ENCODE measurements at places on chromosomes 4 and X.

DNA sequence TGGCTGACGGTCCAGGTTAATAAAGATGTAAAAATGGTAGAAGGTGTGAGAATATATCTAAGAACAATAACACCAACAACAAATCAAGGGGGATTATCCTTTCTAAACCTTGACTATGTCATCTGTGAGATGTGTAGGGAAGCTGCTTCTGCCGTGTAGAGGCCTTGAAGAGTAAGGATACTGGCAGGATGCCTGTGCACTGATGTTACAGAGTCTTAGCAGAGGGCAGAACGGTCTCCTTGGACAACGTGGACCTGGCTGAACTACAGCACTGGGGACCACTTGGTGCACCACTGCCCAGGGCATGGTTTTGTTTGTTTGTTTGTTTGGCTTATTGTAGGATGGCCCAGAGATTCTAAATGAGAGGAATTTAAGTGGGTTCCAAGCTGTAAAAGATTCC is 33.5 kb downstream of the GPAT3 start:
- no peak for DNase-seq

GRCh38 chr4:77564231-77564630 is 41.4 kb upstream of the CXCL13 start:
- no peak for DNase-seq

GRCh38 chr4:128159967-128160366 is 98.9 kb downstream of the LARP1B start:
- DNase-seq = peak; percentile 11

DNA sequence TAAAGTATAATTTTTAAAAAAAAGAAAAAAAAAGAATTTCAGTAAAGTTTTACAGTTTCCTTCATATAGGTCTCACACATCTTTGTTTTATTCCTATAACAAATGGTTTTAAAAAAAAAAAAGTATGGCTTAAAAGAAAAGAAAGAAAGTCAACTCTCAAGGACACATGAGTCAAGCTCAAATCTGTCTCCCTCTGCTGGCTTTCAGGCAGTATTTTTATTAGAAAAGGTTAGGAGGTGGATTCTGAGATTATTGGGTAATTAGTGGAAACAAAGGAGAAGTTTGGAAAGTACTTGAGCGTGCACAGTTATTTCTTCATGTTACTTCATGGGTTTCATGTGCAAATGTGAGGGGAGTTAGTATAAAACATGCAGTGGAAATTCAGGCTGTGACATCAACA is 36.6 kb upstream of the BTC start:
- DNase-seq = no peak

GRCh38 chr4:84484236-84484635 is 14.9 kb downstream of the NKX6-1 start:
- DNase-seq = no peak

DNA sequence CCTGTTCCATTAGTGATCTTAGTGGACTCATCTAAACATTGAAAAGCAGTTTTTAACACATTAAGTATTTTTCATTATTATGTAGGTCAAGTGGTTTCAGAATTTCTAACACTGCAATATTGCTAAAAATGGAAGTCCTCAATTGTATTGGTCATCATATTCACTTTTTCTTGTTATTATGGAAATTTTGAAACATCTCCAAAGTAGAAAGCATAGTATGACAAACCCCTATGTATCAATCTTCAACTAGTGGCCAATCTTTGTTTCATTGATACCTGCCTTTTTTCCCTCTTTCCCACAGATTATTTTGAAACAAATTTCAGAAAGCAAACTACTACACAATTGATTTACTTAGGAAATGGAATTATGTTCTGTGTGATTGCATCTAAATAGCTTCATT is 14.5 kb upstream of the ABCG2 start:
- no peak for DNase-seq

GRCh38 chrX:38473701-38474100 is 87.6 kb upstream of the TSPAN7 start:
- no peak for DNase-seq

- no peak for DNase-seq
Observed at GRCh38 chr4:41232856-41233255, 18.5 kb upstream of the APBB2 start.

DNA sequence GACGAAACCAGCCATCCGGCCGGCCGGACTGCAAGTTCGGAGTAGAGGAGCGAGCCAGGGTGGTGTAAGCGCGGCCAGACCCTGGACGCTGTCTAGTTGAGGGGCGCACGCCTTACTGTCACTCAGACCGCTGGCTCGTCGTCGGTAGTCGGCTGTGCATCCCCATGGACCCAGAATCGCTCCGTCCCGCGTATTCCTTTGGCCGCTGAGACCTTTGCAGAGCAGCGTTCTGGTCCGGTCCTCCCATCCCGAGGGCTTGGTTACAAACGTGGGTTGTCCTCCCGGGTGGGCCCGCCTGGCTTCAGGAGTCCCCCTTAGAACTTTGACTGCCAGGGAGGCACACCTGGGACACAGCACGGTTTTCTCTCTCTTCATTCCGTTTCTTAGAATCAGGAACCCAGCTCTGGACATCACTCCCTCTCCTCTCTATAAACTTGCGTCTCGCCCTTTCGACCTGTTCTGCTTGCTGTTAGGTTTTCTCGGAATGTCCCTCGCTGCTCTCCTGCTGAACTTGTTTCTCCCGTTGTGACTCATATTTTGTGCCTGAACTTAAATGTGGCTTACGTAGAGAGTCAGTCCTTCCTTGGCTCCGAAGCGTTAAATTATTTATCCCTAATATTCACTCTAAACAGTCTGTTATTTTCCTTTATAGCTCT is 672 bp downstream of the PGM2 start:
- DNase-seq = peak; percentile 85

GRCh38 chr4:48290146-48290772 is 20.6 kb upstream of the TEC start:
- peak; percentile 63 for DNase-seq

GRCh38 chrX:55057675-55058249 is 17.1 kb upstream of the PAGE2B start:
- DNase-seq = peak; percentile 54

DNA sequence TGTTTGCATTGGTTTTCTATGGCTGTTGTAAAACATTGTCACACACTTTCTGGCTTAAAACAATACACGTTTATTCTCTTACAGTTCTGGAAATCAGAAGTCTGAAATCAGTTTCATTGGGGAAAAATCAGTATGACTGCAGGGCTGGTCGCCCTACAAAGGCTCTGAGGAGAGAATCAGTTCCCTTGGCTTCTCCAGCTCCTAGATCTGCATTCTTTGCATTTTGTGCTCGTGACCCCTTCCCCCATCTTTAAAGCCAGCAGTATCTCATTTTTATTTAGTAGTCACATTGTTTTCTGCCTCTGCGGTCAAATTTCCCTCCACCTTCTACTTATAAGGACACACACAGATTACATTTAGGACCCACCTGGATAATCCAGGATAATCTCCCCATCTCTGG is 849.7 kb upstream of the GRID2 start:
- no peak for DNase-seq

DNA sequence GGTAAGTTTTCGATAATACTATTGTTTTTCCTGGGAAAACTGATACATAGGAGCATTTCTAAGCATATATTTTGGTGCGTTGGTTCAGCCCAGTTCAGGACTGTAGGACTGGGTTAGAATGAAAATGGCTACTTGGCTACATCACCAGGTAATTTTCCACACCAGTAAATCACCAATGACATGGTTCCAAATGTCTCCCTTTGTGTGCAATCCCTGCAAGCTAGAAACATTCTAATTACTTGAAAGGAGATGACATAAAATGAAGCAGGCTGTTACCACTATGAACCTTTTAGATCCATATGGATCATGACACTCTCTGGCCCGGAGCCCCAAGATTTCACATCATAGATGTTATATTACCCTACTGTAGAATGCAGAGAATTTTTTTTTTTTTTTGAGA is 577.4 kb upstream of the FTHL17 start:
- no peak for DNase-seq

DNA sequence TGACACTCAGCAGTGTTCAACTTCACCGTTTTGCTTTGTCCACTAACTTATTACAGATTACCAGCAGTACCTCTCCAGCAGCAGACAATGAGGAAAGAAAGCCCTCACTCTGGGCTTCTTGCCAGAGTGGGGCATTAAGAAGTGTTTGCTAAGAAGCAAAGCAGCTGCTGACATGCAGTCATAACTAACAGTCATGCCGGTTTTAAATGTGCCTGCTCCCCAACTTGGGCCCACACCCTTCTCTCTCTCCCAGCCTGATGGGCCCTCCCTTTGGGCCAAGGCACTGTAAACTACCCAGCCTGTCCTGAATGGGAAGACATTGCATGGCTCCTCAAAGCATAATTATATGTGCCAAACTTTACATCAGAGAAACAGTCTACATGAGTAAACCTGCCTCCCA is 54.6 kb upstream of the HHIP start:
- DNase-seq = no peak

DNA sequence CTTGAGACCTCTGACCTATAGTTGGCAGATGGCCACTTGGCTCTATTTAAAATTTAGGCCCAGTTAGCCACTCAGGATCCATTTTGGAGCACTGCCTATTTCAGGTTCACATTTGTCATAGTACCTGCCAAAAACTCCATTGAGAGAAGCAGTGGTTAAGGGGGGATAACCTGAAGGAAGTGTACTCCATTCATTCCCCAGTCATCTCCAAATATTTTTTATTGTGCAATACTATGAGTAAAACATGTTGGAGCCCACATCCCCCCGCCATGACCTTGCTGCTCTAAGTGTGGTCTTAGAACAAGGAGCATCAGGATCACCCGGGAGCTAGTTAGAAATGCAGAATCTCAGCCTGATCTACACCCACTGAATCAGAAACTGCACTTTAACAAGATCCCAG is 21.1 kb downstream of the PLP1 start:
- no peak for DNase-seq

DNA sequence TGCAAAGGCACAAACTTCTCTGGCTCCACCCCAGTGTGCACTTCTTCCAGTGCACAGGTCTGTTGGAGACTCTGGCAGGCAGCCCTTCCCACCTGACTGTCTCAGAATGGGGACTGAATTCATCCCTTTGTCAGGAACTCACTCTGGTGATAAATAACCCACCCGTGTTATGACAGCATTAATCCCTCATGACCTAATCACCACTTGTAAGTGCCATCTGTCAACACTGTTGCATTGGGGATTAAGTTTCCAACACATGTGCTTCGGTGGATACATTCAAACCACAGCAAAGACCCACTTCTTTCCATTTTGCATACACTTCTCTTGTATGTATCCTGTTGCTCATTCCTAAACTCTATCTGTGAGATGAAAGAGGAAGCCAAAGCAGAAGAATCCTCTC is 1002.9 kb upstream of the IGFBP7 start:
- no peak for DNase-seq

- no peak for DNase-seq
Observed at GRCh38 chr4:20592013-20592412, 108.2 kb upstream of the PACRGL start.

GRCh38 chr4:94262163-94263016 is 54.7 kb downstream of the SMARCAD1 start:
- DNase-seq = no peak

DNA sequence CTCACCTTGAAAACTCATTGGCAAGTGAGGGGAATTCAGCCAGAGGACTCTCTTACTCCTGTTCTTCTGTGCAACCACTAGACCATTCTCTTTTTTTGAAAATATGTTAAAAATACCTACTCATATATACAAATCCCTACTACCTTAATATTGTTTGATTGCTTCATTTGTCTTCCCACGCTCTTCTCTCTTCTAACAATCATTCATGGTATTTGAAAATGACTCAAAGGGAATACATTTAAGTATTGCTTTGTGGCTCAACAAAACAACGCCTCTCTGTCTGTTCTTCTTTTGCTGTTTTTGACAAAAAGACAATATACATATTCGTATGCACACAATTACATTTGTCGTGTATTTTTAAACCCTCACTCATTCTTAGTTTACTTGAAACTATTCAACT is 589.4 kb downstream of the ANKRD50 start:
- no peak for DNase-seq

DNA sequence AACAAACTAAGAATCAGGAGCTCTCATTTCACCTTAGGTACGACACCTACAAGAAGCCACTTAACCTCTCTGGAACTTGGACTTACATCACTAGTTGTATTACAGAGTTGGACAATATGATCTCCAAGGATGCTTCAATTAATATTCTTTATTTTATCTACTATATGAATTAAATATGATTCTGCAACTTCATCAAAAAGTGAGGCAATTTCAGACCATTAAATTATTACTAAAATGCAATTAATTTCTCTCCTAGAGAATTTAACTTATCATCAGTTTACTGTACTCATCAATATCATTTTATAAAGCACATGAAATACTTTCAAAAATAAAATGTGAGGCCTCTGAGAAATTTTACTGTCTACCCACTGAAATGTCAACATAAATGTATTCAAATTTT is 33.9 kb downstream of the SLC39A8 start:
- DNase-seq = no peak

GRCh38 chr4:28921886-28922285 is 1798.3 kb upstream of the PCDH7 start:
- no peak for DNase-seq

GRCh38 chr4:175584901-175585300 is 227.2 kb downstream of the GPM6A start:
- DNase-seq = no peak

DNA sequence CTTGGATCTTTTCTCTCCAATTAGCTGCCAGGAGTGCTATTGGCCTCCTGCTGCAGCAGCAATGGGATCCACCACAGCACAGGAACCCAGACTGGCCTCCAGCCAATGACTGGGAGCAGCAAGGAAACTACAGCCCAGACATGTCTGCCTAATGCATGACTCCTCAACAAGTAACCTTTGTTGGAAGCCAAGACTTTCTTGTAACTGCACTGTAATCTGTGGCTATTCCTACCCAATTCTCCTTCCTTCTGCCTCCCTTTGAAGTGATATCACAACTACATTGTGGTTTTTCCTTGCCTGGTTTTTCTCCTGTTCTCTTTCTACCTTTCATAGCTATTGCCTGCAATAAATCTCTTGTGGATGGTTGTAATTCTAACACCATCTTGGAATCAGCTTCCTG is 39.8 kb downstream of the SNCA start:
- DNase-seq = no peak

DNA sequence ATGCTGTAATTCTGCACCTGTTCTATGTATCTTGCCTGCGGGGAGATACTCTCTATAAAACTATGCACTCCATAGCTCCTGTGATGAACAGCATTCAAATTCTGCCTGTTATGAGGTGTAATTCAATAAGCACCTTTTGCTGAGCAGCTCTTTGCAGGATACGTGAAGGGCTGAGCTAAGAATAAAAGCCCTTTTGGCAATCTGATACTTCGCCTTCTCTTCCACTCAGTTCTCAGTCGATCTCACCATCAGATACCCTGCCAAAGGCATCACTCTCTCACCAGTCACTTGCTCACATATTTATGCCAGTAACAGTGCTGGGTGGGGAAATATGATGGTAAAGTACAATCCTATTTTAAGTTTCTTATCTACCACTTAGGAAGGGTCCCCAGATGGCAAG is 67.2 kb downstream of the RPS3A start:
- no peak for DNase-seq

DNA sequence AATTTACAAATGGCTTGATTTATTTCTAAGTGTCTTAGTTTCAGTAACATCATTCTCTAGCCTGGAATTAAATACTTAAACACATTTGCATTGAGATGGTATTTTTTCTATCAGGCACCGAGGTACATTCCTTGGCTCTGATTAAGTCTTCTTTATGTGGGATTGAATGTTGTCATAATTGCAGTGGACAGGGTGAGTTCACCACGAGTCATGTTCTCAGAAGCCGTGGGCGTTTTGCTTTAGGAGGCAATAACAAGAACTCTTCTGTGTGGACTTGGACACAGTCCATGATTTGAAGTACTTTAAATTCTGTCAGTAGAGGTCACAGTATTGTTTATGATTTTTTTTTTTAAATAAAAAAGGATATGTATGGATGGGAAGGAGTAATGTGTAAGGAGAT is 57.1 kb upstream of the EFHC2 start:
- DNase-seq = peak; percentile 95

Data from RKO (cell line).